NCI-H82 (cell line): ENCODE measurements at places on chromosomes 2 and 18.

DNA sequence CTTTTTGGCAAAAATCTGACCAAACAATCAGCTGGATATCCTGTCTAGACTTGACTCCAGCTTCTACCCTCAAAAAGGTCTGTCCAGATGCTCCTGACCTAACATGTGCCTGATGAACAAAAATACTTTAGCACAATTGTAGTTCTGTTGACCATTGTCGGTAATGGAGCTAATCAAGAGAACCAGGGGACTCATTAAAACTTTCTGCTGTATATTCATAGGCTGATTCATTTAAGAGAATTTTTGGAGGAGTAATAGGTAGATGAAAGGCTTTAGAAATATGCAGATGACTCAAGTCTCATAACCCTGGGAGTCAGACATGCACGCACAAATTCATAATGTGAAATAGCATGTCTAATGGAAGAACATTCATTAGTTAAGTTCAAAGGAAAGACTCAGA lies 514.2 kb downstream of the TXNL1 start:
- no peak for DNase-seq

DNA sequence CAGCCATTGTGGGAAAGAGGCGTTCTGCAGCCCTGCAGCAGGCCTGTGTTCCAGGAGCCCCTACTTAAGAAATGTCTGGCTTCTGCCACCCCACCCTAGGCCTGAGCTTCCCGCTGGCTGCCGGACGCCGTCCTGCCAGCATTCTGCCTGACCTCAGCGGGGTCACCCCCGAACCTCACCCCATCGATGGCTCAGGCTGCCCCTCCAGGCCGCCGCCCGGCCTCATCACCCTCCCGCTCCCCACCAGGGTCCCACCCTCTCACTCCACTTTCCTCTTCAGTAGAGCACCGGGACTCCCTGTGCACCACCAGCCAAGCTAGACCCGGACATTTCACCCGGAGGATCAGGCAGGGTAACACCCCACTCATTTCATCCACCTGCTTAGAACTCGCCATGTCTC lies 73.6 kb upstream of the SALL3 start:
- DNase-seq, result no peak

DNA sequence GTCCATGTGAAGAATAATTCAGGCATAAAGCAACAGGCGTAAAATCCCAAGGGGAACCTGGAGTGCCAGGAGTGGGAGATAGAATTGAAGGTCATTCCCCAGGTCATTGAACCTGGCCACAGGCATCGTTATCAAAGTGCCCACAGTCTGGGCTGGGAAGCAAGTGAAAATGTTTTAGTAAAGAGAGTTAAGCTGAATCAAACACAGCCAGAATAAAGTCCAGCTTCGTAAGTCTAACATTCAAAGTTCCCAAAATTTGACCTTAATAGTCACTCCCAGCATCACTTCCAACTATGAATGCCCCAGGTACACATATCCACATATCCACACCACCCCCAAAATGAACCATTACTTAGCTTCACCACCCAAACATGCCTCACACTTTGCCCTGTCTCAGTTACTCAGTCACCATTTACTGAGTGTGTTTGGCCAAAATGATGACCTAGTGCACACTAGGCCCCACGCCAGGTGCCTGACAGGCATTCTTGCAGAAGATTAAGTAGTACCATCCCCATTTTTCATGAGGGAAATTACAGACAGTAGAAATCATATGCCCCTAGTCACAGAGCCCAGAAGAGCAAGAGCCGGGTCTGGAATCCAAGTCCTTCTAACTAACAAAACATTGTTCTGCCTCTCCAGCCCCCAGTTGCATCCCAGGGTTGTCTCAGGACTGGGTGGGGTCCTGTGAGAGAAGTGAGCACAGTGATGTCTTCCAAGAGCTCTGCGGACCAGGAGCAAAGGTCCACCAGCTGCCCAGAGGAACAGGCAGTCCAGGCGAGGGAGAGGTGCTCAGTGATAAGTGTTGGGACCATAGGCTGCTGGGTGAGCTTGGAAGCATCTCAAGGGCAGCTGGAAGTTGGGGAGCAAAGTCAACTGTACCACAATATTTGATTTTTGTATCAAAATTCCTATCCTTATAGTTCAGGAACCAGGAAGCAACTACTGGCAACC lies 65.2 kb upstream of the MYCN start:
- DNase-seq, result no peak

DNA sequence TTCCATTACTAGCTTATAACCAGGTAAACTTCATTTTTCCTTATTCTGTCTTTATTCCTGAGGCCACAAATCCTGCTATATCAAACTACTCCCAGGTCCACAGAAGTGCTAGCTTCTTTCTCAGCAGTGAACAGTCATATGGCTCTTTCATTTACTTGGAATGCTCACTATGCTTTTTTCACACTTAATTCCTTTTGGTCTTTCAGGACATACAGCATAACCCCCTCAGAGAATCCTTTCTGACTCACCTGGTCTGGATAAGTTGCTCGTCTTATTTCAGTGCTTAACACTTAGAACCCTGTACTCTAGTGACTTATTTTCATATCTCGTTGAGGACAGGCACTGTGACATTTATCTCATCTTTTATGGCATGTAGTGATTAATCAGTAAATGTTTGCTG lies 325.0 kb upstream of the UBE2E3 start:
- no peak for DNase-seq

- no peak for DNase-seq
Measured at GRCh38 chr2:233852056-233852455, 2.3 kb downstream of the HJURP start.

GRCh38 chr2:586641-587076 lies 90.5 kb downstream of the TMEM18 start:
- DNase-seq, result no peak

- DNase-seq, result no peak
Measured at GRCh38 chr18:36813824-36814223, 15.0 kb downstream of the TPGS2 start.
